Stimulated activated CD4-positive, alpha-beta T cell treated with anti-CD3 and anti-CD28 coated beads, Interleukin-4, amount 100 ng/mL, for 24 hours (primary cell): ENCODE measurements at places on chromosomes 13 and 19.

DNA sequence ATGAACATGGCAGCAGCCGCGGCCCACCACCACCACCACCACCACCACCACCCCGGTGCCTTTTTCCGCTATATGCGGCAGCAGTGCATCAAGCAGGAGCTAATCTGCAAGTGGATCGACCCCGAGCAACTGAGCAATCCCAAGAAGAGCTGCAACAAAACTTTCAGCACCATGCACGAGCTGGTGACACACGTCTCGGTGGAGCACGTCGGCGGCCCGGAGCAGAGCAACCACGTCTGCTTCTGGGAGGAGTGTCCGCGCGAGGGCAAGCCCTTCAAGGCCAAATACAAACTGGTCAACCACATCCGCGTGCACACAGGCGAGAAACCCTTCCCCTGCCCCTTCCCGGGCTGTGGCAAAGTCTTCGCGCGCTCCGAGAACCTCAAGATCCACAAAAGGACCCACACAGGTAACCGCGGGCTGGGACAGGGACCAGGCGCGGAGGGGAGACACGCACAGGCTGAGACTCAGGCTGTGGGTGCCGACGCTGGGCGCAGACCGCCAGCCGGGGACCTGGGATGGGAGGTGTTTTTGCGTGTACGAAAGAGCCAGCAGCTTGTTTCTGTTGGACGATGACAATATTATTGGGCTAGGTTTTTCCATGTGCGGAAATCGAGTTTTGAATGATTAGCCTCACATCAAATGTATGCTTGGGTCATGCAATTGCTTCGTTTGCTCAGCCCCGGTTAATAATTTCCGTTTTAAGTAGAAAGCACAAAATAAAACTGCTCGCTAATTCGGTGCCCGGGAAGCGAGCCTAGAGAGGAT is 1.3 kb downstream of the ZIC2 start:
- no peak for DNase-seq

DNA sequence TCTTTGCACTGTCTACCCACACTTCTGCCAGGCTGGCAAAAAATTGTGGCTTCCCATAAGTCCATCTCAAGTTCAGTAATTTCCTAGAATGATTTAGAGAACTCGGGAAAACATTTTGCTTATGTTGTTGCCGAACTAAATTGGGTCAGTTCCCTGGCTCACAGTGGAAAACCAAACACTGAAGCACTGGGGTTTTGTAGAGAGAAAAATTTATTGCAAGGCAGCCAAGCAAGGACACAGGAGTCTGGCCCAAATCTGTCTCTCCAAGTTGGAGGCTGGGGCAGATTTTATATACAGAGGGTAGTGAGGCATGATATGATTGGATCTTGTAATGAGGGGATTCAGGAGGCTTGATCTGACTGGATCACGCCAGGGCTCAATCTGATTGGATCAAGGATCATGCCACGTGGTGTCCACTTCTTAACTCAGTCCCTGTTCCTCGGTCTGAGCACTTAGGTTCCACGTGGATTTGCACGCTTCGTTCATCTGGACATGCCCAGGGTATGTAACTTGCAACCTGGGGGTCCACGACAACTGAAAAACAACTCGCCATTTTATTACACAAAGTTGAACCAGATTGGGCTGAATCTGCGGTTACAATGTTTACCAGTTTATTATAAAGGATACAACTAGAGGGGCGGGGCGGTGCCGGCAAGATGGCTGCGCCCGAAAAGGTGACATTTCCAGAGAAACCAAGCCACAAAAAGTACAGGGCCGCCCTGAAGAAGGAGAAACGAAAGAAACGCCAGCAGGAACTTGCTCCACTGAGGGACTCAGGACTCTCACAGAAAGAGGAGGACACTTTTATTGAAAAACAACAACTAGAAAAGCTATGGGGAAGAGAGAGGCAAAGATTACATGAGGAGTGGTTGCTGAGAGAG is 7.3 kb downstream of the CD209 start:
- no peak for DNase-seq

- peak; percentile 99 for DNase-seq
These were observed at the start of gene CHMP2A for GRCh38 chr19:58554494-58555368. CHMP2A (minus strand) TSS chr19:58555105; CDS start chr19:58554212, 893 bp downstream.

GRCh38 chr19:11475861-11476260 is 5.0 kb downstream of the ELAVL3 start:
- DNase-seq, result no peak

DNA sequence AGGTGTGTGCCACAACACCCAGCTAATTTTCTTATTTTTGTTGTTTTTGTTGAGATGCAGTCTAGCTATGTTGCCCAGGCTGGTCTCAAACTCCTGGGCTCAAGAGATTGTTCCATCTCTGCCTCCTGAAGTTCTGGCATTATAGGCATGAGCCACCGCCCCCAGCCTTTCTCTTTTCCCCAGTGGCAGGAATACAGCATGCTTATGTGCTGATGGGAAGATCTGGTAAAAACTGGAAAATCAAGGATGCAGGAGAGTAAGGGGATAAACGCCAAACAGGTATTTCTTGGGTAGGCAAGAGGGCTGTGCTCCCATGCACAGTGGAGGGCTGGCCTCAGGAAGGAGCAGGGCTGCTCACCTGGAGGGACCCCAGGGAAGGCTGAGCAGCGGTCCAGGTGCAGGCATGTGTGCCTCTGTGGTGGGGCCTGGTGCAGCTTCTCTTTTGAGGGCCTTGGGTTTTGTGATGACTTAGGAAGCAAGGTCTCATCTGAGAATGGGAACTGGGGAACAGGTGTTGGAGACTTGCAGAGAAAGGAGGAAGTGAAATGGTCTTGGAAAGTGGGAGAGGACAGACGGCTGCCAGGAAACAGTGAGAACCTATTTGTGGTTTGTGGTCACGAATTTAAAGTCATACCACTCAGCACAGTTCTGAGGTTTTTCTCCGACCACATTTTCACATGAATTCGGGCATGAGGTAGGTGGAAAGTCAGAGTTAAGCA is 106.5 kb downstream of the TEX26 start:
- DNase-seq, result peak; percentile 30

DNA sequence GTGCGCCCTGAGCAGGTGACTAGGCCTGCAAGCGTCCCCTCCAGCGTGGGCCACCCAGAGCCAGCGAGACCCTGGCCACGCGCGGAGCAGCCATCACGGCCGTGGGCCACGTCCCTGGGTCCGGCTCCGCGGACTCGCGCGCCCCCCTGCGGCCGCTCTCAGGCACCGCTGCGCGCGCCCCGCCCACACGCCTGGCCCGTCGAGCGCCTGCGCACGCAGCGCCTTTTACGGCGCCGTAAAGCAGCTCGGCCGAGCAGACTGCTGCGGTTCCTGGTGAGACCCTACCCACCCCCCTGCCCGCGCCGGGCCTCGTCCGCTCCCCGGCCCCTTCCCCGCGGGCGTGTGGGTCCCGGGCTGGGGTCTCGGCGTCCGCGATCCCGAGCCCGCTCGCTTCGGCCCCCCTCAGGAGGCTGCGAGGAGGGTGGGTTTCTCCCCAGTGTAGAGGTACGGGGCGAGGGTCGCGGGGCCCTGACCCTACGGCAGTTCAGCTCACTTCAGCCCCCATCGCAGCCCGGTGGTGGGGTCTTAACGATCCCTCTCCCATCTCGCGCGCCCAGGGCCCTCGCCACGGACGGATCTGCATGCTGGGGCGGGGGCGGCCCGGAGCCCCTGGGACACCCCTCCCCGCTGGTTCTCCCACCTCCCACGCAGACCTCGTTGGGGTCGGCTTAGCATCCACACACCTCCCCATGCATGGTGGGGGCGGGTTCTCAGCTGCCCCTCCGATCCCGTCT is at the start of gene TRAPPC5:
Gene TRAPPC5 (plus strand): TSS at position 228 of the 734 bp plus-strand sequence. CDS start 1,421 bp downstream, outside the sequence.
- DNase-seq, result peak; percentile 85

GRCh38 chr13:76020421-76020955 is 384.4 kb downstream of the LMO7 start:
- no peak for DNase-seq

- no peak for DNase-seq
These were observed 4.5 kb upstream of the TIMM44 start for GRCh38 chr19:7947939-7948338.

DNA sequence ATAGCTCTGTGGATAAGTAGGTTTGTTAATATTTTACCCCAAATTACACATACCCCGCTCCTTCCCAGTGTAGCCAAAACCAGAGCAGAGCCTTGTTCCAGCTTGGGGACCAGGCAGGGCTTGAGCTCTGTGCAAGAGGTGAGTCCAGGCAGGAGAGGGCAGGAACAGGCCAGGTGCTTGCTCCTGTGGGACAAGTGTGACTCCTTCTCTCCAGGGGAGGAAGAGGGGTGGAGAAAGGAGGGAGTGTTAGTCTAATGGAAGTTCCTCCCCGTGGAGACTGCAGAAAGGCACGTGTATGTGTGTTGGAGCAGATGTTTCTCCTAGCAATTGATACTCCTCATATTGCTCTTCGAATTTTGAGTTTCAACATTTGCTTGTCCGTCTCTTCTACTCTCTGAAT is 201.0 kb downstream of the FGF9 start:
- DNase-seq, result no peak

DNA sequence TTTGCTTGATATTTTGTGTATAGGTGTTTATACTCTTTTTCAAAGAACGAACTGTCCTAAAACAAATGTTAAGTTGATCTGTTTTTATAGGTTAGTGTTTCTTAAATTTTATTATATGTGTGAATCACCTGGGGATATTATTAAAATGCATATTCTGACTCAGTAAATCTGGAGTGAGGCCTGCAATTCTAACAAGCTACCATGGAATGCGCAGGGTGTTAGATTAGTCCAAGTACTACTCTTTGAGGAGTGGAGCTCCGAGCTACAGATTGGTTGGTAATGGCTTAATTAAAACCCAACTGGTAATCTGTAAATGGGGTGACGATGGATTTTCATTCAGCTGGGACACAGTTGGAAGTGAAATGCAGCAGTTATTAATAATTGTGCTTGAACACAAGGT is 214.1 kb upstream of the UFM1 start:
- no peak for DNase-seq

DNA sequence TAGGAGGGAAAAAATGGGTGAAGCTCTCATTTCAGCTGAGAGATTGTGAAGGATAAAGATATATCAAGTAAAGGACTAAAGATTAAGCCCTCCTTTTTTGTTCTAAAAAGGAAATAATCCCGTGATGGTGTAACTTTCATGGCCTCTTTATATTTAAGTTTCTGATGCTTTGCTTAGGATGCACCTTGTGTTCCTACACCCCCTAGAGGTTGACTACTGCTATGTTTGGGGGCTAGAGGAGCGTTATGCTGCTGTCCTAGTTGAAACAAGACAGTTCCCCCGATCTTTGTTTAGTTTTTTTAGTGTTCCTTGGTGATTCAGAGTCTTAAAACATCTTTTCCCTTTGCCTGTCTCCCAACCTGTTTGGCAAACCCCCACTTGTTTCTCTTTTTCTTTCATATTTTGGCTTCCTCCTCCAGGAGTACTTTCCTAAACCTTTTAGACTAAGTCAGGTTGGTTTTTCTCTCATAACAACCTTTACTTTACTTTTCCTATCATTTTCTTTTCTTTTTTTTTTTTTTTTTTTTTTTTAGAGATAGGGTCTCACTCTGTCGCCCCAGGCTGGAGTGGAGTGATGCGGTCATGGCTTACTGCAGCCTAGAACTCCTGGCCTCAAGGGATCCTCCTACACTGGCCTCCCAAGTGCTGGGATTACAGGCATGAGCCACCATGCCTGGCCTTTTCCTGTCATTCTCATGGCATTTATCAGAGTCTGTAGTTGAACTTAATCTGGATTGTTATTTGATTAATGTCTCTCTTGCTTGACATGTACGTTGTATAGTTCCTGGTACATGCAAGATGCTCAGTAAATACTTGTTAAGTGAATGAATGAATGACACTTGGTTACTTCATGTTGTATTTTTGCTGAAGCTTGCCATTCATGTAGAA is 2.8 kb downstream of the UBA2 start:
- peak; percentile 54 for DNase-seq
